ENCODE measurements at places on chromosomes 2 and 18.

DNA sequence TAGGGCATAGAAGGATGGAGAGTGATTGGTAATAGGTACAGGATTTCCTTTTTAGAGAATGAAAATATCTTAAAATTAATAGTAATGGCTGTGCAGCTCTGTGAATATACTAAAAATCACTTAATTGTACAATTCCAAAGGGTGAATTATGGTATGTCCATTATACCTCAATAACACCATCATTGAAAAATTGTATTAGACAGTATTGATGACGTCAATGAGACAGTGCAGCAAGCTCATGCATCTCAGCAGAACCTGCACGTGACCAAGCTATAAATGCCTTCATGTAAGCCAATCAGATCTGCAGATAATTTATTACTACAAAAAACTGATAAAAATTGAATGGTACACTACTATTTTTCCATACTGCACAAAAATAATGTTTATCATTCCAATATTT, 354.4 kb upstream of the CDH19 start:
- DNase-seq = no peak

GRCh38 chr2:11398750-11399437, 54.5 kb upstream of the ROCK2 start:
- DNase-seq = no peak

DNA sequence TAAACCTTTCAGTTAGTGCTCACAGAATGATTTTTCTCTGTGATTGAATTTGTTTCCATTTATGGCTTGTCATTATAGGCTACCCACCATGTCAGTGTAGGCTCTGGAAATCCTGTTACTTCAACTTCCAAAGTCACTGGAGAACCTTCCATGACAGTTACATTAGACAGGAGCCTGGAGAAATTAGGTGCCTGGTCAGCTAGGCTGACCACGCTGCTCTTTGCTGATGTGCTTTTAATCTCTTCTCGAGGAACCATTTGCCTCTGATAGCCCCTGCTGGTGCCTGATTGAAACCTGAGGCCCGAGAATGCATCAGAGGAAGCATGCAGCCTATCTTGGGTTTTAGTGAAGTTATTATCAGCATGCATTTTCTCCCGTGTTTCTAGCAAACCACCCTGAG, 29.6 kb upstream of the TTN start:
- no peak for DNase-seq

DNA sequence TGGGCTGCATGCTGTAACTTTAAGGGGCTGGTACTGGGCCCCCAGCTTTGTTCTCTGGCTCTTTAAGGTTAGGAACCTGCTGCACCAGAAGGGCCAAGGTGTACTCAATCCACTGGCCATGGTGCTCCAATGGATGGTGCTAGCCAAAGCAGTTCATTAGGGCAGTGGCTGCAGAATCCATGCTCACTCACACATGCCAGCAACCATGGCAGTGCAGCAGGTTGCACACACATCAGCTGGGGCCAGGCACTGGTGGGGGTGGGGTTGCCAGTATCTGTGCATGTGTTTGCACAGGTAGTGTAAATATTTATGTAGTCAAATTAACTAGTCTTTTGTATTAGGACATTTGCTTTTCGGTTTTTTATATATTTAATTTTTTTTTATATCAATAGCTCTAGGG, 228.3 kb upstream of the EPC2 start:
- DNase-seq = no peak

GRCh38 chr2:114769991-114770390, 327.6 kb downstream of the DPP10 start:
- DNase-seq = no peak
